GM23248 (cell line): ENCODE measurements at places on chromosomes 7 and 10.
A peak's percentile ranks its signal among the peaks of the same experiment; 100 is the strongest.

DNA sequence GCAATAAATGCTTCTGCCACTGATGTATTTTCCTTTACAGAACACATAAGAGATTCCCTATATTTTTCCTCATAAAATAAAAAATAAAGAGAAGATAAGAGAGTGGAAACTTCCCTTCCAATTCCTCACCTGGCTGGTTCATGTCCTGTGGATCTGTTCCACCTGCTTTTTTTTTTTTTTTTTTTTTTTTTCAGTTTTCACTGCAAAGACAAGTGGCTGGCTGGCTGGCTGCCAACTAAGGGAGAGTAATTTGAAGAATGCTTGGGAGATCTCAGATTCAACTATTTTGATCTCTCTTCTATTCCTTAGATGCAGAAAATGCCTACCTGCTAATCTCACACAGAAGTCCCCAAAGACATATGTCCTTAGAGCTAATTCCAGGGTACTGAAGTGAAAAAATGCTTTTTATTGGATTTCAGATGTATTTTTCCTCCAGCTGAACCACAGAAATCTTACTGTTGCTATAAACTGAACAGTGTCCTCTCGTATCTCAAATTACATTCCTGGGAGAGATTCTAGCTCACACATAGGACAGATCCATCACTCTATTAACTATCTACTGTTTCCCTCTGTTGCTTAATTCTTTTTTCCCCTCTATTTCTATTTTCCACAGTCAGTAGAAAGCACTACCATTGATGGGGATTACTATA is 120.8 kb downstream of the NRCAM start:
- no peaks in the 10 kb centered on the region for H3K27me3 ChIP-seq
- H3K4me3 ChIP-seq = no peak overlapping the region
- no peak overlapping the region for H3K27ac ChIP-seq
- peak; percentile 16 for DNase-seq
- no peaks in the 10 kb centered on the region for H3K36me3 ChIP-seq

DNA sequence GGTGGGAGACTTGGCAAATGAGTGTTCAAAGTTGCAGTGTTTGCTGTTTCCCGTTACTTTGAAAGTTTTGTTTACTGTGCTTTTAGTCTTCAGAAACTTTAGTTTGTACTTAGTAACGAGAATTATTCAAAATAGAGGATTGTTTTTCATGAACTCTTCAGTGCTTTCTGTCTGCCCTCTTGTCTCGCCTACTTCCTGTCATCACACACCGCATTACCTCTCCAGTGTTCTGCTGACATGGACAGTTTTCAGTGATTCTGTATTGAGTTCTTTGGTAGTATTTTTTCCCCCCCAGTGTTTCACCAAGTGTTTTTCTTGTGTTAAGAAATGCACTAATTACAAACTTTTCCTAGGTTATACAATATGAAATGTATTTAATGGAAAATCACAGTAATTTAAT is 207.0 kb downstream of the MLLT10 start:
- DNase-seq = no peak
- no peaks in the 10 kb centered on the region for H3K27me3 ChIP-seq
- no peak overlapping the region for H3K4me3 ChIP-seq
- no peak overlapping the region for H3K27ac ChIP-seq

DNA sequence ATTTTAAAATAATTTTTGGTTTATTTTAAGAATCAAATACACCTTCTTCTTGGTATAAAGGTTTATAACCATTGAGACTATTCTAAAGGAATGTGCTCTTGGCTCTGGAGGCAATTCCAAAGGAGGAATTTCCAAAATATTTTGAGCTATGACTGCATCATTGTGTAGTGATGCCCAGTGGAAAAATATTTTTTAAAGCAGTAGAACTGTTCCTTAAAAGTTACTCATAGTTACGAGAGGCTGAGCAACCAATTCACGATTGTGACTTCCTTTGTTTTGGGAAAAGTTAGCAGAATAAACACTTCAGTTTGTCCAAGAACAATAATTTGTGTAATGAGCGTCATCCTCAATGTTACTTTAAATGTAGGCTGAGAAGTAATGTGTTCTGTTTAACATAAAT is 233.6 kb downstream of the BAMBI start:
- peak overlapping the region; percentile 9; the same call in 1 of the 2 replicates for H3K27ac ChIP-seq
- H3K36me3 ChIP-seq = no peaks in the 10 kb centered on the region
- H3K4me1 ChIP-seq = no peaks in the 10 kb centered on the region; the same call in 1 of the 2 replicates
- no peaks in the 10 kb centered on the region for H3K27me3 ChIP-seq
- no peak overlapping the region for H3K4me3 ChIP-seq
- DNase-seq = peak; percentile 46

GRCh38 chr7:87058744-87059524 is 520 bp downstream of the ELAPOR2 start:
- H3K4me3 ChIP-seq = peak overlapping the region; percentile 76
- DNase-seq = peak; percentile 7
- peaks cover 10% of the 10 kb centered on the region for H3K27me3 ChIP-seq
- H3K36me3 ChIP-seq = no peaks in the 10 kb centered on the region
- H3K27ac ChIP-seq = no peak overlapping the region

DNA sequence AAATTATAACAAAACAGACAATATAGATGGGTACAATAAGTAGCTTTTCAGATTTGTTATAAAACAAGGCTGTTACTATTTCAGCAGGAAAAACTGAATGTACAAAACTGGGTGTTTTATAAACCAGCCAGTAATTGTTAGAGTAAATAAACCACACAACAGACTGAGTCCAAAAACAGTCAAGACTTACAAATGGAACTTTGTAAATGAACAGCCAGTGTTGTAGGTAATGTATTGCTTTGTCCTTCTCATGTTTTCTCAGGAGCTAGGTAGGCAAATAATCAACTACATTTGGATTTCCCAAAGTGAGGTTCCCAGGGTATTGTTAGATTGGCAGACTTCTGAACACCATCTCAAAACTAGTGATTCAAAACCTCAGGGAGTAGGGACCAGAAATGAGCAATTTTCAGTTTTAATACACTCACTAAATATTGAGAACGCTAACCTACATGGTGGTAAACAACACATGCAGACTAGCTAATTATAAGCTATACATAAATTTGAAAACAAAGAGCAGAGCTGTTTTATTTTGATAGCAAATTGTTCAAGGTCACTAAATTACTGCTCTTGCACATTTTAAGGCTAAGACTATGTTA is 36.2 kb downstream of the HERPUD2 start:
- H3K27ac ChIP-seq = no peak overlapping the region
- no peak overlapping the region for H3K4me3 ChIP-seq
- no peaks in the 10 kb centered on the region for H3K4me1 ChIP-seq
- no peaks in the 10 kb centered on the region for H3K27me3 ChIP-seq
- H3K36me3 ChIP-seq = peaks cover 18% of the 10 kb centered on the region; the same call in 1 of the 2 replicates

DNA sequence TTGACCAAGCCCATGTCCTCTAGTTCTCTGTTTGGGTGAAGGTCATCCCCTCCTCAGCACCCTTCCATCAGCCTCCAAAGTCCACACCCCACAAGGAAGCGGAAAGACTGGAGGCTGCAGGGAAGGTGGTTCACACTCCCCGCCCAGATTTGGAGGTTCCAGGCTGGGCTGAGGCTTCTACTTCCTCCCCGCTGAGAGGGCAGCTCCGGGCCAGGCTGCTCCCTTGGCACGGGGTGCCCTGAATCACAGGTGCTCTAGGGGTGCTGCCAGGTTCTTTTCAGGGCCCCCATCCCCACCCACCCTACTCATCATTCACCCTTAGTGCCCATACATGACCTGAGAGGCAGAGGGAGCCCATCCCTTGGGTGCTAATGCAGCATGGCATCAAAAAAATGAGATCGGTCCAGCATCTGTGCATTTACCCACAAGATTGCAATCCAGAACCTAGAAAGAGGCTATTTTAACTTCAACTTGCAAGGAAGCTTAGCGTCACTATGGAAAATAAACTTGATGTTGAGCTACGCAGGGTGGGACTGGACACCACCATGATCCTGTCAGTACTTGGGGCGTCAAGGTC is 47.3 kb upstream of the ZMIZ1 start:
- H3K4me3 ChIP-seq = no peak overlapping the region
- H3K4me1 ChIP-seq = no peaks in the 10 kb centered on the region
- DNase-seq = no peak
- H3K36me3 ChIP-seq = no peaks in the 10 kb centered on the region

DNA sequence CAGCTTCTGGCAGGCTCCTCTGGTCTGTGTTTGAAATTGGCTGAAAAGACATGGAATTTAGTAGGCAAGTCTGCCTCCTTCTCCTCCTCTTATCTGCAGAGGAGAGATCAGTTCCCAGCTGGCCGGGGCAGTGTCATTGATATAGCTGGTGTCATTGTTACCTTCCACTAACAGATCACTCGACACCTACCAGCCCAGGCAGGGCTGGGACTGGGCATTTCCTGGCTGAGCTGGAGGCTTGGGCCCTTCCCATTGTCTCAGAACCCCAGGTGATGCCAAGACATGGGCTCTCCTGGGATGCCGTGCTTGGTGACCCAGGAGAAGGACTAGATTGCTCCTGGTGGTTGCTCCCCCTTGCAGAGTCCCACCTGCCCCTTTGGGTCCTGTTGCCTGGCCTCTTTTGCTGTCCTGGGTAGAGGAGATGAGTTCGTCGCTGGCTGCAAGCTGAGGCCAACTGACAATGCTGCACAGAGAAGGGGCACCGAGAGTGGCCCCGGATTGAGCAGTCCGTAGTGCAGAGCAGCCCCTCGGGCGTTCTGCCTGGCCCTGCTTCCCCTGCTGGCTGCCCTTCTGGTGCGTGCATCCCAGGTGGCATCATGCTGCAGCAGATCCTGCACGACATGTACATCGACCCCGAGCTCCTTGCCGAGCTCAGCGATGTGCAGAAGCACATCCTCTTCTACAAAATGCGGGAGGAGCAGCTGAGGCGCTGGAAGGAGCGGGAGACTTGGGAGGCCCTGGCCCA is at the start of gene SH2D4B:
SH2D4B (plus strand) TSS at position 167 of the 745 bp plus-strand sequence; CDS start at position 597, 430 bp downstream.
- no peak within 1 kb of the TSS for H3K4me3 ChIP-seq
- no peak within 1 kb of the TSS for H3K27ac ChIP-seq

GRCh38 chr10:1939016-1939415 is 201.7 kb upstream of the ADARB2 start:
- no peak overlapping the region for H3K4me3 ChIP-seq
- H3K36me3 ChIP-seq = no peaks in the 10 kb centered on the region
- no peaks in the 10 kb centered on the region for H3K27me3 ChIP-seq
- no peaks in the 10 kb centered on the region for H3K4me1 ChIP-seq

DNA sequence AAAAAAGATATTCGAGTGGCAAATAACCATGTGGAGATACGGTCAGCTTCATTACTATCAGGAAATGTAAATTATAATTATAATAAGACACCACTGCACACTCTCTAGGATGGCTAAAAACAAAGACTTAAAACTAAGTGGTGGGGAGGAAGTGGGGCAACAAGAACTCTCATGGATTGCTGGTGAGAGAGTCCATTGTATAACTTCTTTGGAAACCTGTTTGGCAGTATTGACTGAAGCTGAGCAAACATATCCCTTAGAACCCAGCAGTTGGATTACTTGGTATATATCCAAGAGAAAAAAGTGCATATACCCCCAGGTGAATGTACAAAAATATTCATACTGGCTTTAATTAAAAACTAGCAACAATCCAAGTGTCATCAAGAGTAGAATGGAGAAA is 133.7 kb upstream of the CTBP2 start:
- no peak overlapping the region for H3K27ac ChIP-seq
- 0 out of 2 replicates have a peak, but pooled peaks cover 5% of the 10 kb centered on the region for H3K27me3 ChIP-seq
- H3K4me3 ChIP-seq = no peak overlapping the region
- no peaks in the 10 kb centered on the region for H3K36me3 ChIP-seq
- H3K4me1 ChIP-seq = no peaks in the 10 kb centered on the region

GRCh38 chr10:62577666-62578291 is 203.6 kb downstream of the ZNF365 start:
- H3K4me3 ChIP-seq = peak overlapping the region; percentile 28
- DNase-seq = peak; percentile 88
- H3K27me3 ChIP-seq = no peaks in the 10 kb centered on the region
- H3K36me3 ChIP-seq = no peaks in the 10 kb centered on the region
- peak overlapping the region; percentile 69 for H3K27ac ChIP-seq

DNA sequence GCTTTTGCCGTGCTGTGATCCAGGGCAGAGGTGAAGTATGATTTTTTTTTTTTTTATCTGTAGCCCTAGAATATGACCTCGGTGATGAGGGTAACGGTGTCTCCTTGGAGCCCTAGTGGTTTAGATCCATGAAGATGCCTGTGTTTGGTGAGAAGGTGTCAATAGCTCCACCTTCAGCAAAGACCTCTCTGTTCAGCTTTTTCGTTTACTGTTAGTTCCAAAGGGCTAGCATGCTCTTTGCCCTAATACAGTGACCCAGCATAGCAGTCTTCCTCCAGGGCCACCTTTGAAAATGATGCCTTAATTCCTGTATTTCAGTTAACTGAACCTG is 746 bp upstream of the MRPS16 start:
- peak overlapping the region; percentile 96 for H3K4me3 ChIP-seq
- no peaks in the 10 kb centered on the region for H3K27me3 ChIP-seq
- H3K36me3 ChIP-seq = no peaks in the 10 kb centered on the region; the same call in 1 of the 2 replicates
- H3K27ac ChIP-seq = peak overlapping the region; percentile 89
- H3K4me1 ChIP-seq = peaks cover 13% of the 10 kb centered on the region; the same call in 1 of the 2 replicates

GRCh38 chr10:15605740-15606369 is 113.9 kb downstream of the ITGA8 start:
- DNase-seq = peak; percentile 59
- H3K4me1 ChIP-seq = peaks cover 30% of the 10 kb centered on the region
- no peaks in the 10 kb centered on the region for H3K27me3 ChIP-seq
- H3K4me3 ChIP-seq = peak overlapping the region; percentile 26; the same call in 1 of the 2 replicates

- H3K36me3 ChIP-seq = no peaks in the 10 kb centered on the region
- DNase-seq = peak; percentile 43
- no peak overlapping the region for H3K27ac ChIP-seq
- H3K27me3 ChIP-seq = no peaks in the 10 kb centered on the region
- H3K4me3 ChIP-seq = no peak overlapping the region
- peaks cover 12% of the 10 kb centered on the region for H3K4me1 ChIP-seq
These were observed 2.6 kb upstream of the PIK3CG start for GRCh38 chr7:106862317-106863089.

DNA sequence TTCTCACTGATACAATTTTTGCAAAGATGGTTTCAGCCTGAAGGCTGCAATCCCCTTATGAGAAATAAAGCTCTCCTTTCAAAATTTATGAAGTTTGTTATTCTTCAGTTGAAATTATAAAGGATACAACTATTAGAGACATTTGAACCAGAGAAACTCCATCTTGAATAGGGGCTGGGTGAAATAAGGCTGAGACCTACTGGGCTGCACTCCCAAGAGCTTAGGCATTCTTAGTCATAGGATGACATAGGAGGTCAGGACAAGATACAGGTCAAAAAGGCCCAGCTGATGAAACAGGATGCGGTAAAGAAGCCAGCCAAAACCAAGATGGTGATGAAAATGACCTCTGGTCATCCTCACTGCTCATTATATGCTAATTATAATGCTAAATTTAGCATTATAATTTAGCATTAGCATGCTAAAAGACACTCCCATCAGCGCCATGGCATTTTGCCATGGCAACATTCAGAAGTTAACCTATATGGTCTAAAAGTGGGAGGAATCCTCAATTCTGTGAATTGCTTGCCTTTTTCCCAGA is 22.4 kb upstream of the IFIT1B start:
- H3K27me3 ChIP-seq = no peaks in the 10 kb centered on the region
- H3K4me3 ChIP-seq = no peak overlapping the region
- peak overlapping the region; percentile 55 for H3K27ac ChIP-seq
- H3K4me1 ChIP-seq = peaks cover 45% of the 10 kb centered on the region
- H3K36me3 ChIP-seq = no peaks in the 10 kb centered on the region

GRCh38 chr10:129869596-129870473 is 94.2 kb downstream of the EBF3 start:
- H3K36me3 ChIP-seq = no peaks in the 10 kb centered on the region
- no peaks in the 10 kb centered on the region for H3K27me3 ChIP-seq
- no peaks in the 10 kb centered on the region for H3K4me1 ChIP-seq
- no peak overlapping the region for H3K27ac ChIP-seq
- DNase-seq = no peak
